ENCODE measurements at places on chromosomes 2 and 18.

GRCh38 chr2:16031058-16031847 is 90.9 kb downstream of the MYCN start:
- DNase-seq = no peak

DNA sequence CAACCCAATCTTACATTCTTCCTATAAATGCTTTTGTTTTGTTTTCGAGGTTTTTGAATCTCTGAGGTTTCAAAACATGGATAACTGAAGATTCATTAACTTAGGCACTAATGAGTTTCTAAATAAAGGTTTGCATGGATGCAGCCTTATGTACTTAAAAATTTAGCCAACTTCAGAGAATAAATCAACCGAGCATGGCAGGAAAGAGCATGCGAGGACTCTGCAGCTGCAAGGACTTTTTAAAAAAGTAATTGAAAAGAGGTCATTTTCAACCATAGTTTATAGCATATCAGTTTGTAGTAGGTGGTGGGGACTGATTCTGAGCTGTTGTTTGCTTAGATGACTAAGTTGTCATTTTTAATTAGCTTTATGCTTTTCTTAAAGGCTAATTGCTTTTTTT is 567.0 kb upstream of the ZEB2 start:
- DNase-seq = no peak

DNA sequence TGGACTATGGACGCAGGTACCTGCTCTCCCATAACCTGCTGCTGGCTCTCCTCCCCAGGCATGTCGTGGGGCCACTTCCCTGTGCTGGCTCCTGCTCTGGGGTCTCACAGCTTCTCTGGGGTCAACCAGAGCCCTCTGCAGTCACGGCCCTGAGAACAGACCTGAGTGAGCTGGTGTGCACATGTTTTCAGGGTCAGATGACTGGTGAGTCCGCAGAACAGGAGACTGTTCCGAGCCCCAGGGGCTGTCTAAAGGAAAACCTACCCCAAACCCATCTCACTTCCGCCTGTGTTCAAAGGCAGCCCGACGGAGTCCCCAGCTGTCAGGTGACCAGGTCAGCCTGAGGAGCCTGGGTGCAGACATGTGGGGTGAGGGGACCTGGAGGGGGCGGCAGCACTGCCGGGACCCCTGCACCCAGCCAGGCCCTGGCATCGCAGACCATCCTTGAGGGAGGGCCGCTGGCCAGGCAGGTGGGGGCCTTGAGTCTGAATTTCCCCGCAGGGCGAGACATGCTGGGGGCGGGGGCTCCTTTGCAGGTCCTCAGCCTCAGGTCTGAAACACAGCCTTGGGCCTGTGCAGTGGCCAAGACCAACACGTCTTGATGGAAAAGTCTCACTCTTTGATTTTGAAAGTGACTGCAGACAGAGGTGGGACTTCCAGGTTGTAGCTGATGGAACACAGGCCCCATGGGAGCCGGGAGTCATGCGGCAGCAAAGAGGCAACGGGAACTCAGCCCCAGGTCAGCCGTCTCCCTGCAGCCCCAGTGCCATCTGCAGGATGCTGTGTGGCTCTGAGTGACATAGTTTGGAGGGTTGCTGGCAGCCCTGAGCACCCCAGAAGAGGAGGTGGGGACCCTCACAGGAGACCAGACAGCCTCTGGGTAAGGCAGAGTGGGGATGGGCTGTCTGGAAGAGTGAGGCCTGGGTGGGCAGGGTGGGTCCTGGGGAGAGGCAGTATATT is 65.3 kb downstream of the TWIST2 start:
- DNase-seq = no peak

- no peak for DNase-seq
Observed at GRCh38 chr2:63189026-63189425, 138.4 kb downstream of the OTX1 start.

- no peak for DNase-seq
Observed at GRCh38 chr2:126059379-126059778, 596.6 kb upstream of the GYPC start.

DNA sequence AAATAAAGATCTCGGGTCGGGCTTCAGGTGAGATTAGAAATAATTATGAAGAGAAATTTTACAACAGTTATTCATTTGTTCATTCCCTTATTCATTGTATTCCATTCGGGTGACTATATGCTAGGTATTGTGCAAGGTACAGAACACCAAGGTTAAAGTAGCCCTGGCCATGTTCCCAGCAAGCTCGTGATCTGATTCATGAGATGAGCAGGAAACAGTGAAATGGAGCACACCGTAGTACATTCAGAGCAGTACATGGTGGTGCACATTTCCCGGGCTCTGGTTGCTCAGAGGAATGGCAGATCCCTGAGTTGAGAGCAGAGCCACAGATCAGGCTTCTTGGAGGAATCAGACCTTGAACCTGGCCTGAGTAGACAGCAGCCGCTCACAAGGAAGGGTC is 87.7 kb downstream of the PRKRA start:
- DNase-seq = no peak

DNA sequence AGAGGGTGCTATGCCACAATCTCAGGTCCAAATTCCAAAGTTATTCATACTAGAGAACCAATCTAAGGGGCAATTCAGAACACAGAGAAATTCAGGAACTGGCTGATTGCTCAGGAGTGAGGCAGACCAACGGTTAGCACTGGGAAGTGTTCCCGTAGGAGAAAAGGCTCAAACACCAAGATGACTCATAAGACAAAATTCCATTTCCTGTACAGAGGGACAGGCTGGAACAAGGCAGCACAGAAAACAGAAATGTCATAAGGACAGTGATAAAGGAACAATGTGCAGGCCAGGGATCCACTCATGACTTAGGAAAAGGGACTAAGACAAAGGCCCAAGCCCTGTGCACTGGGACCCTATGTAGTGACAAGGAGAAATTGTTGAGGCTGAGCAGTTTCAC is 54.2 kb downstream of the PDE1A start:
- no peak for DNase-seq

DNA sequence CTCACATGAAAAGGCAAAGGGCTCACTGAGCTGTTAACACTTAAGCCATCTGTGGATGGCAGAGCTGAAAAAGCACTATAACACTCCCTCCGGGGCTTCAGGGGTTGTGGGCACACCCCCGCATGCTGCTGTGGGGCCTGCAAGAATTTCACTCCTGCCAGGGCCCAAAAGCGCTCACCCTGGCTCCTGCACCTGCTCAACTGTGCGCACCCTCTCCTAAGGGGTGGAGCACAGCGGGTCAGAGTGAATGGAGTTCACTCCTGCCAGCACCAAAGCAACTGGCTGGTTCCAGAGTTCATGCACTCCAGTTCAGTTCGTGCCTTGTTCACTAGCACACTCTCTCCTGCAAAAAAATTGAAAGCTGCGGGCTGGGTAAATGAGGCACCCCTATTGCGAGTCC is 814.2 kb upstream of the SLC39A10 start:
- no peak for DNase-seq

DNA sequence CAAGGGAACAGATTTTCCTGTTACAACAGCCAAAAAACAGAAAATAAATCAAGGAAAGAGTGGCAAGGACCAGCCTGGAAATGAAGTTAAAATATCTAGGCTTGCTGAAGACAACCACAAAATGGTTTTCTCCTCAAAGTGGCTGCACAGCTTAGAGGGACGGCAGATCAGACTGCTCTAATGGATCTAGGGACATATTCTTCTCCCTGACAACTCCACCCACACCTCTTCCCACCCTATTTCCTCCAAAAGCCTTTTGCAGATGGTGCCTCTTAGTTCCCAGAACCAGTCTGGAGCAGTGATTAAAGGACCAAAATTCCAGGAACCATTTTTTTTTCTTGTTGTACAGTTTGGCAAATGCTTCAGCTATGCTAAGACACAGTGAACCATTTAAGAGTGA is 220.2 kb upstream of the SIX2 start:
- DNase-seq = no peak

GRCh38 chr2:199460846-199461710 is 3.3 kb upstream of the SATB2 start:
- DNase-seq = no peak

GRCh38 chr2:8572712-8573233 is 109.1 kb upstream of the ID2 start:
- DNase-seq = no peak

DNA sequence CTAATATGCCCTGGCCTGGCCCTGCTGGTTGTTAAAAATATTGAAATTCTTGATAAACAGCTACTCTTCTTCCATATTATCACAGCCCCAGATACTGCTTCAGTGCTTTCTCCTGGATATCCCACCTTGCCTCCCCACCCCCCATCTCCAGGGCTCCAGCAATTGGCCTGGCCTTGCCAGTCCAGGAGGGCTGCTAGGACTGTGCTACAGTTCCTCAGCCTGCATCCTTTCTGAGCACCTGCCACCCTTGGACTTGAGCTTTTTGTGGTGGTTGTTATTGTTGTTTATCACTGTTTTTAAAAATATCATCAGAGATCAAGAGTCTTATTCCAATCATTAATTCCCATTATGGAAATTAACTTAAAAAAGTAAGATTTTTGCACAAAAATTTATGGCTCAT is 13.5 kb downstream of the HNMT start:
- DNase-seq = no peak

DNA sequence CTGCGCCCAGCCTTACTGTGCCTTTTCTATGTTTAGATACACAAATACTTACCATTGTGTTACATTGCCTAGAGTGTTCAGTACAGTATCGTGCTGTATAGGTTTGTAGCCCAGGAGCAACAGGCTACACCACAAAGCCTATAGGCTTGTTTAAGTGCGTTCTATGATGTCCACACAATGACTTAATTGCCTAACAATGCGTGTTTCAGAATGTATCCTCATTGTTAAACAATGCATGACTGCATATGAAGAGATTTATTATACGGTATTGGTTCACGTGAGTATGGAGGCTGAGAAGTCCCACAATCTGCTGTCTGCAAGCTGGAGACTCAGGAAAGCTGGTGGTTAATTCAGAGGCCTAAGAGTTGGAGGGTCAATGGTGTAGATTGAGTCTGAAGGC is 46.1 kb upstream of the MGAT4A start:
- DNase-seq = no peak

- DNase-seq = no peak
Observed at GRCh38 chr18:31680831-31681568, 3.4 kb downstream of the B4GALT6 start.

- DNase-seq = no peak
Observed at GRCh38 chr2:127041259-127041970, 65.5 kb downstream of the BIN1 start.

DNA sequence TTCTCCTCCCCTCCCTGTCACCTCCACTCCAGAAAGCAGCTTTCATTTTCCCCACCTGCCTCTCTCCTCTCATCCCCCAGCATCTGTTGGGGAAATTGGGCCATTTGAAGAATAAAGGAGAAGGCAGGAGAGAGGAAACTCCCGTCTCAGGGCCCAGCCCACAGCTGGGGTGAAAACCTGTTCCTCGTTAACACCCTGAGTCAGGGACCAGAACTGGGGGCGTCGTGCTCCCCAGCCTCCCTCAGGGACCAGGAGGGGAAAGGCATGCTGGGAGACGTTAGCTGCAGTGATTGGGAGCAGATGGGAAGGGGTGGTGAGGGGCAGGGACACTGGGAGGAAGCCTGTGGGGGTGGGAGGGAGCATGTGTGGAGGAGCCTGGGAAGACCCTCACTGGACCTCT is 251.3 kb downstream of the DYSF start:
- DNase-seq = no peak

DNA sequence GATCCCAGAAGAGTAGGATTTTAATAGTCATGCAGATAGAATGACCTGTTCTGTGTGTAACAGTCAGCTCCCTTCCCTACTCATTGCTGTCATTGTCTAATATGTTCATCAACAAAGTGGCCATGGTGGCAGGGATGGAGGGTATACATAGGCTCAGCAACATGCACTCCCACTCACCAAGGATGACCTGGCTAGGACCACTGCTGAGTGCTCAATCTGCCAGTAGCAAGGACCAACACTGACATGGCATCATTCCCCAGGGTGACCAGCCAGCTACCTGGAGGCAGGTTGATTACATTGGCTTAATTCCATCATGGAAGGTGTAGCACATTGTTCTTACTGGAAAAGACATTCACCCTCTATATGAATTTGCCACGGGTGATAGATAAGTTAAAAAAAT is 401.7 kb upstream of the CELF4 start:
- no peak for DNase-seq

DNA sequence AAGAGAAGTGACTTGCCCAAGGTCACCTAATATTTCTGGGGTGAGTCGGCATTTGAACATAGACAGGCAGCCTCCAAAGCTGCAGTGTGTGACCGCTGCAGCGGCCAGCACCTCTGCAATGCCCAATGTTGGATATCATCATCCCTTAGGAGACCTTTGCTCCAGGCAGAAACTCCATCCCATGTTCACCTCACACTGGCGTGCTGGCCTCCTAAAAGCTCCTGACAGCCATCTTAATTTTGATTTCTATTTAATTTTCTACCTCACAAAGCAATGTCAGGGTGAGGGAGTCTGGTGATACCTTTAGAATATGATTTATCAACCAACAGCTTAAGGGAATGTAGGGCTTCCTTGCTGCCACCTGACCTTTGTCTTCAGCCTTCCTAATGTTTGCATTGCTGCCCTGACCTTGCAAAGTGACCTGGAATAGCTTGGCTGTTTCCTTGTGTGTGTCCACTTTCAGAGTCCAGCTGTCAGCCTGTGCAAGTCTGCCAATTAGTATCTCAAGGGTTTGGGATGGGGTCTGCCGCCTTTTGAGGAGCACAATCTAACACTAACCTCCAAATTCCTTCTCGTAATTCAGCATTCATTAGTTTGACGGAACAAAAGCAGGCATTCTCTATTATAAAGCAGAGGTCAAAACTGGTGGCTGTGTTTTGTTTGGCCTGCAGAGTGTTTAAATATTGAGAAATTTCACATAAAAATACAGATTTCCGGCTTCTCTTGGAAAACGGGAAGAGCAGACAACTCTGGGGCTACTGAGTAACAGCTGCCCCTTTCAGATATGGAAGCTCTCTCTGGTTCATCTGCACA is 127.6 kb downstream of the PLEKHM3 start:
- DNase-seq = no peak

DNA sequence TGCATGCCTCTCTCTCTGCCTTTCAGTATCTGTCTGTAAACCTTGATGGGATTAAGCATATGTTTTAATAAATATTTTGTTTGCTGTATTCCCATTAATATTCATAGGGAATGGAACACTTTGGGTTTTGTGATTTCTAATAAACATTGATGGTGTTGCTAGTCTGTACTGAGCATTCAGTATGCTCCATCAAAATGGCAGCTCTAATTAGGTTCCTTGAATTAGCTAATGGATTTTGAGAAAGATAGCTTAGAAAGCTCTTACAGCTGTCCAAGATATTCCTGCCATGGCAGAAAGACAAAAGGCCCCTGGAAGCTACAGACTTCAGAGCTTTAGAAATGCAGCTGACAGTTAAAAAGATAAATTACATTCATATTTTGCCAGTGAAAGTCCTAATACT is 199.2 kb upstream of the NRP2 start:
- DNase-seq = no peak

- no peak for DNase-seq
Observed at GRCh38 chr2:216242365-216242764, 129.9 kb downstream of the MARCHF4 start.

GRCh38 chr18:13431886-13432285 is 213.3 kb downstream of the LDLRAD4 start:
- DNase-seq = no peak

- DNase-seq = peak; percentile 72
Observed at GRCh38 chr2:84971510-84972206, 697 bp downstream of the KCMF1 start.
